ENCODE measurements at places on chromosomes 5 and 9. TPM values are rescaled to one million over a fixed set of nuclear protein-coding genes. Genes with fewer than 3 reads are reported as not detected.

- DNase-seq = no peak
- no peaks in the 10 kb centered on the region for H3K27me3 ChIP-seq
- H3K27ac ChIP-seq = no peak overlapping the region
- no peaks in the 10 kb centered on the region for H3K4me1 ChIP-seq
These were observed 302.0 kb downstream of the NTRK2 start for GRCh38 chr9:84971571-84971970.

- no peaks in the 10 kb centered on the region for H3K4me1 ChIP-seq
- H3K4me3 ChIP-seq = no peak overlapping the region
- DNase-seq = peak; percentile 80
- no peaks in the 10 kb centered on the region for H3K36me3 ChIP-seq
- H3K27ac ChIP-seq = peak overlapping the region; percentile 68
These were observed 193.1 kb downstream of the GLIS3 start for GRCh38 chr9:4106760-4107143.

DNA sequence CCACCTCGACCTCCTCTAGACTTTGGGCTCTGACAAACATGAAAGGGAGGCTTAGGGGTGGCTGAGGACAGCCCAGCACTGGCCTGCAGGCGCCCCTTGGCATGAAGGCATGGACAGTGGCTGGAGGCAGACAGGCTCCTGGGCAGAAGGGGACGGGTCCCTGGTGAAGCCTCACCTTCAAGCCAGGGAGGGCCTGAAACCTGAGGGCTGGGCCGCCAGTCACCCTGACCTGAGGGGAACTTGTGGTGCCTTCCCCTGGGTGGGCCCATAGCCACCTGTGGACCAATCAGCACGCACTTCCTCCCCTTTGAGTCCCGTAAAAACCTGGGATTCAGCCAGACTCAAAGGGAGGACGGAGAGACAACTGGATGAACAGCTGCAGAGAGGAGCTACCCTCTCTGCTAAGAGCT lies 90.4 kb upstream of the PUM3 start:
- H3K27me3 ChIP-seq = no peaks in the 10 kb centered on the region
- no peak overlapping the region for H3K4me3 ChIP-seq
- no peaks in the 10 kb centered on the region for H3K36me3 ChIP-seq
- no peaks in the 10 kb centered on the region for H3K4me1 ChIP-seq

DNA sequence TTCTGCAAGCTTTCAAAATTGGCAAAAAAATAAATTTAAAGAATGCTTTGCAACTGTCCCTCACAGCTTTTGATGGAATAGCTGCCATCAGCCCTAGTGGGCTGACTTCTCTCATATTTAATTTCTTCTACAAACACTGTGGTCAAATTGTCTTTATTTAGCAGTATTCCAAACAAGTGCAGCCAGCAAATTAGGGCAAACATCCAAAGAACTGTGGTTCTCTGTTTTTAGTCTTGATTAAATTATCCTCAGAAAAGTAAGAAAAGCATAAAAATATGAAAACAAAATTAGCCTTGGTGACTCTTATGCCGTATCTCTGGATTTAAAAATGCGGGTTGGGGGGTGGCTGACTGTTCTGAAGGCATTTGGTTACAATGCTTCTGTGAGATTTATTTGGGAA lies 95.8 kb upstream of the RETREG1 start:
- DNase-seq = no peak
- peaks cover 3% of the 10 kb centered on the region for H3K4me1 ChIP-seq
- H3K27me3 ChIP-seq = no peaks in the 10 kb centered on the region
- H3K36me3 ChIP-seq = no peaks in the 10 kb centered on the region
- H3K4me3 ChIP-seq = no peak overlapping the region

GRCh38 chr9:83410701-83411100 lies 127.5 kb downstream of the FRMD3 start:
- H3K4me1 ChIP-seq = no peaks in the 10 kb centered on the region
- H3K36me3 ChIP-seq = no peaks in the 10 kb centered on the region
- no peaks in the 10 kb centered on the region for H3K27me3 ChIP-seq
- no peak overlapping the region for H3K27ac ChIP-seq
- DNase-seq = no peak

GRCh38 chr9:136853596-136854112 lies 1.5 kb downstream of the MAMDC4 start:
- no peaks in the 10 kb centered on the region for H3K27me3 ChIP-seq
- no peak overlapping the region for H3K27ac ChIP-seq
- DNase-seq = no peak

DNA sequence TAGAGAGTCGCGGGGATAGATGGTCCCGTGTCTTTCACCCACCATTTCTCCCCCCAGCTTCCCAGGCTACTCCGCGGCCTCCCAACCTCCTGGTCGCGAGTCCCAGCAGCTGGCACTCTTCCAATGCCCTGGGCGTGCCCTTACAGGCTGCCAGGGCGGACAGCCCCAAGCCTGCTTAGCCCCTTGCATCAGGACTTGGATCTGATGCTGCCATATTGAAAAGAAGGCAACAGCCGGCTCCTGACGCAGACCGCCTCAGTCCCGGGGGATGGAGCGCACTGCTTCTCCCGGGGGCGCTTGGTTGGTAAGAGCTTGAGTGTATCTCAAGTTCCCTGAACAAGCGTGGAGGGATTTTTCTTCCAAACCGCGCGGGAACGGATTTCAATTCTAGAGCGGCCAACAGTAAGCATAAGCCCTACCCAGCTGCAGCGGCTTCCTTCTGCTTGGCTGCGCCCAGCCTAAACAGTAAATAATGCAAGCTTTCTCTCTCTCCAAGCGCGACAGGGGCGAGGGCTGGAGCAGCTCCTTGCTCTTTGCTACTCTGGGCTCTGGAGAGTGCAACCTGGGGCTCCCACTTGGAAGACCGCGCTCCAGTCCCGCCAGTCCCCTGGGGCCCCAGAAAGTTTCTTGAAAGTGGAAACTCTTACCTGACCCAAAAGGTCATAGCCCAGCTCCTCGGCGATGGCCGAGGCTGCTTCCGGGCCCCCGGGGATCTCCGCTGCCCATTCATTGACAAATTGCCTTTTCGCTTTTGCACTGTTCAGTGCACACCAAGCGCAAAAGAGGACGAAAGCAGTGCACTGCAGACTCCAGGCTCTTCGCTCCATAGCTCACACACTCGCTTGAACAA lies 607 bp downstream of the PCSK1 start:
- H3K4me1 ChIP-seq = peaks cover 7% of the 10 kb centered on the region
- H3K4me3 ChIP-seq = peak overlapping the region; percentile 27
- DNase-seq = no peak
- no peaks in the 10 kb centered on the region for H3K36me3 ChIP-seq
- H3K27ac ChIP-seq = no peak overlapping the region

- H3K36me3 ChIP-seq = no peaks in the 10 kb centered on the region
- peaks cover 3% of the 10 kb centered on the region for H3K4me1 ChIP-seq
- no peak overlapping the region for H3K4me3 ChIP-seq
- no peak for DNase-seq
These were observed 20.3 kb downstream of the PCSK5 start for GRCh38 chr9:75910731-75911130.

DNA sequence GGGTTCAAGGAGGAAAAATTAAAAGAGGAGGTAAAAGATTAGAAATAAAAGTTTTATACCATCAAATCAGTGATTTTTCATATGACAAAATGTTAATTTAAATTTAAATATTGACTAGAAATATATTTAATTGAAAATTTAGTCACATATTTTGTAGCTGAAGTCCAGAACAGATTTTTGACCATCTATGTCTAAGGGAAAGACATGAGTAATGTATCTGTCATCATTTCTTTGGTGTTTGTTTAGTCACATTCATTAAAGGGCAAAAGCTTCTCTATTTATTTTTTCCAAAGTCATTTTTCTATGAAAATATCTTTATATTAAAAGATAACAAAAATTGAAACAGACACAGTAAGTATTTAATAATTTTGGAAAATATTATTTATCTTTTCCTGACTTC lies 252.0 kb upstream of the ISL1 start:
- no peak for DNase-seq
- no peak overlapping the region for H3K4me3 ChIP-seq
- no peaks in the 10 kb centered on the region for H3K4me1 ChIP-seq
- no peaks in the 10 kb centered on the region for H3K27me3 ChIP-seq

DNA sequence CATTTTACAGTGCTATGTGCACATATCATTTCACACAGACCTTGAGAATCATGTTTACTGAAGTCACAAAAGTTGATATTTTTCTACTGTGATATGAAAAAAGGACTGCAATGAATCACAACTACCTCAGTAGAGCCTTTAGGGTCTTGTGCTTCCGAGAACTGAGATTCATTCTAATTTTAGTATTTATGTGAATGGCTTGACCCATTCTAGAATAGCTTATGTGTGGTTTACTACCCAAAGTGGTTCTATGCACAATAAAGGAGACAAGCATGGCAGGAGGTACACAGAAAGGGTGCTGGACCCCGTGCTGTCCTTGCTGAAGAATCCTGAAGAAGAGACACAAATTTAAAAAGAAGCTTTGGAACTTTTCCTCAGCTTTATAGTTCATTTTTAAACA lies 28.2 kb downstream of the MEF2C start:
- H3K4me1 ChIP-seq = no peaks in the 10 kb centered on the region
- no peaks in the 10 kb centered on the region for H3K36me3 ChIP-seq
- no peak for DNase-seq
- no peak overlapping the region for H3K4me3 ChIP-seq

- no peaks in the 10 kb centered on the region for H3K4me1 ChIP-seq
- no peaks in the 10 kb centered on the region for H3K36me3 ChIP-seq
- no peak overlapping the region for H3K4me3 ChIP-seq
- no peaks in the 10 kb centered on the region for H3K27me3 ChIP-seq
- DNase-seq = no peak
These were observed 246.1 kb downstream of the TRIM32 start for GRCh38 chr9:116933251-116933650.

DNA sequence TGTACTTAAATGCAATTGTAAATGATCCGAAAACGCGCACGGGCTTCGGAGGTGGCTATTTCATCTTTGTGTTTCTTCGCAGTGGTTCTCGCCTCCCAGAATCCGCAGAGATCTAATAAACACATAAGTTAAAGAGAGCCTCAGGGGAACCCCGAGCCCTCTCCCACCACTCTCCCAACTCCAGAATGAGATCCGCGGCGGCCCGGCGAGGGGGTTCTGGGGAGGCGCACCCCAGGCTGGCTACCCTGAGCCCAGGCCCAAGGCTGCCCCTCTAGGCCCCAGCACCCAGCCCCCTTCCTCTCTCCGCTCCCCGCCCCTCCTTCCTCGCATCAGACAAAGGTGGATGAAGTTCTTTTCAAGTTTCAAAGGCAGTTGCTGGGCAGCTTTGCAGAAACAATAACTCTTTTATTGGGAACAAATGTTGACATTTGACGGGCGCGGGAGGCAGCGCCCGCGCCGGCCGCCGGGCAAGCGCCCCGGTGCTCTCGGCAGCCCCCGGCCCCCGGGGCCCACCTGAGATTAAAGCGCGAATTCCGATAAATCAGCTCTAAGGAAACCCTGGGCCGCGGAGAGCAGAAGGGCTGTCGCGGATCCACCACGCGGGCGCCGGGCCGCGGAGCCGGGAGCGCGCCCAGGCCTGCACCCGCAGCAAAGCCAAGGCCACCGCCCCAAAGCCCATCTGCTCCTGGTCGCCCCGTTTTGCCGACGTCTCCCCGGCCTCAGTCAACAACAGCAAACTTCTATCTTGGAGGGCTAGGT lies 8.4 kb downstream of the IRX2 start:
- H3K4me1 ChIP-seq = no peaks in the 10 kb centered on the region
- no peak for DNase-seq
- H3K27ac ChIP-seq = no peak overlapping the region

DNA sequence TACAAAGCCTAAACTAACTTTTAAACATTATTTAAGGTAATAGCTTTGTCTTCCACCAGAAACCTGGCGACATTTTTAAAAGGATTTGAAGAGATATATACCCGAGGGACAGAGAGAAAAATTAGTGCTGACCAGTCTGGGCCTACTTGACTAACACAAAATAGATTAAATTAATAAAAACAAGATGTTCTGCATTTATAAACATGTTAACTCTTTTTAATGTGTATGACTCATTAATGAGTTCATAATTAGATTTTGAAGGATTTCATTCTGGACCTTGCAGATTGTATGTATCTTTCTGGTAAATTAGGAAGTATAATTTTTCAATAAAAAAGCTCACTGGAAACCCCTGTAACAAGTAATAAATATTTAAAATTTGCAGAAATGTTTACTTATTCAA lies 459.1 kb upstream of the CDH9 start:
- DNase-seq = no peak
- H3K27me3 ChIP-seq = no peaks in the 10 kb centered on the region
- H3K4me1 ChIP-seq = no peaks in the 10 kb centered on the region
- H3K36me3 ChIP-seq = no peaks in the 10 kb centered on the region
- no peak overlapping the region for H3K27ac ChIP-seq

GRCh38 chr9:121672986-121673385 lies 21.6 kb downstream of the DAB2IP start:
- no peaks in the 10 kb centered on the region for H3K4me1 ChIP-seq
- no peak for DNase-seq
- no peaks in the 10 kb centered on the region for H3K36me3 ChIP-seq

DNA sequence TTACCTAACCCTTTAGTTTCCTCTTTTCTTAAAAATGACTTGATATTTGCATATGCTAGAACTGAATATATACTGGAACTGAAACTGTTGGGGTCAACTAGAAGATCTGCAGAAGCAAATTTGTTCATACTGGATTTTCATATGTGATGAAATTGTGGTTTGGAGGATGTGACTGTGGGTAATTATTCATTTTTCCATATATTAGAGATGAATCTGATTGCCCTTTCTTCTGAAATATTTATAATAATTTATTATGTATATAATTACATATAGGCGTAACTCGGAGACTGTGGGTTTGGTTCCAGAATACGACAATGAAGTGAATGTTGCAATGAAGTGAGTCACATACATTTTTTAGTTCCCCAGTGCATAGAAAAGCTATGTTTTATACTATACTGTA lies 149.1 kb downstream of the ATP10B start:
- DNase-seq = no peak
- H3K4me1 ChIP-seq = no peaks in the 10 kb centered on the region
- H3K4me3 ChIP-seq = no peak overlapping the region

DNA sequence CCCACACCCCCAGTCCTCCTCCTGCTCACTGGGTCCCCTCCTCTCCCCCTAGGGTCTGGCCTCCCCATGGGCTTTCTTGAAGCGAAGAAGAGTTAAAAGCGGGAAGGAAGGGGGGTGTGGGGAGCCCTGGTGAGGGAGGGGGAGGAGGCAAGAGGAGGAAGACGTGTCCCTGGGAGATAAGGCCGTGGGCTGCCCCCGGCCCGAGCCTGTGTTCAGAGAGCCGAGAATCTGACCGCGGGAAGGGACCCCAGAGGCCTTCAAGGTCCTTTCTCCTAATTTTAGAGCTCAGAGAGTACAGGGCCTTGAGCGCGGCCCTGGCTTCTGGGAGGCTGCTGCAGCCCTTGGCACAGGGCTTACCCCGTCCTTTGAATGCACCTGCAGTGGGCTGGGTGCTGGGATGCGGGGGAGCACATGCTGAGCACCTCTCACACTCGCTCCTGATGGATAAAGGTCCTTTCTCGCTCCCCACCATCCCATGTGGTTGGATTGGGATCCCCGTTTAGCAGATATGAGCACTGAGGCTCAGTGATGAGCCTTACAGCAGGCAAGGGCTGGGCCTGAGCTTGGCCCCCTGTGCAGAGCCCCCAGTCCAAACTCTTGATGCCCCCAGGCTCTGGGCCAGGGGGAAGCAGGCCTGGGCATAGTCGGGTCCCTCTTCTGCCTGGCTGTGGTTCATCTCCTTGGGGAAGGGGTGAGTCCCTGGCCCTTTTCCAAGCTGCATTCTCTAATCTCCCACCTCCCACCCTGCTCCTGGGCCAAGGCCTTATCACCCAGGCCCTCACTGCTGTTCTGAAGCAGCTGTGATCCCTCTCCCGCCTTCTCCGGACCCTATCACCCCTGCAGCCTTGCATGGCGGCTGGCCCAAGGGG lies 5.9 kb downstream of the GFI1B start:
- no peaks in the 10 kb centered on the region for H3K36me3 ChIP-seq
- H3K4me1 ChIP-seq = no peaks in the 10 kb centered on the region
- no peak overlapping the region for H3K27ac ChIP-seq
- no peak overlapping the region for H3K4me3 ChIP-seq

MUSK gene
- total RNA-seq = not detected

GADD45G gene
- 4.6 TPM for total RNA-seq

UNC13B gene
- 26.5 TPM for total RNA-seq

NRG2 gene
- total RNA-seq = 12.8 TPM

GTF3C5 gene
- 25.9 TPM for total RNA-seq

LHX6 gene
- total RNA-seq = 141 TPM

All from ascending aorta (tissue), 2 donors.